ENCODE measurements at places on chromosomes 6 and 20.

DNA sequence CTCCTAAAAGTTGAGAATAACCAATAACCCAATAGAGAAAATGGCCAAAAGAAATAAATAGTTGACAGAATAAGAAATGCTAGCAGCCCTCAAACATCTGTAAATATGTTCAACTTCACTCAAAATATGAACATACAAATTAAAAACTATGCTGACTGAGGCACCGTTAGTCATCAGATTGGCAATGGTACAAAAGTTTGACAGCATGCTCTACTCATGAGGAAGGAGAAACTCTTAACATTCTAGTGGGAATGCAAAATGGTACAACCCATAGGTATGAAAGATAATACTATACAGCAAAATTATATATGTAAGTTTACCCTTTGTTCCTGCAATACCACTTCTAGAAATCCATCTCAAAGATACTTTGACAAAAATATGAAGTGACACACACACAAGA is 1.6 kb upstream of the ZSCAN12 start:
- DNase-seq = no peak

DNA sequence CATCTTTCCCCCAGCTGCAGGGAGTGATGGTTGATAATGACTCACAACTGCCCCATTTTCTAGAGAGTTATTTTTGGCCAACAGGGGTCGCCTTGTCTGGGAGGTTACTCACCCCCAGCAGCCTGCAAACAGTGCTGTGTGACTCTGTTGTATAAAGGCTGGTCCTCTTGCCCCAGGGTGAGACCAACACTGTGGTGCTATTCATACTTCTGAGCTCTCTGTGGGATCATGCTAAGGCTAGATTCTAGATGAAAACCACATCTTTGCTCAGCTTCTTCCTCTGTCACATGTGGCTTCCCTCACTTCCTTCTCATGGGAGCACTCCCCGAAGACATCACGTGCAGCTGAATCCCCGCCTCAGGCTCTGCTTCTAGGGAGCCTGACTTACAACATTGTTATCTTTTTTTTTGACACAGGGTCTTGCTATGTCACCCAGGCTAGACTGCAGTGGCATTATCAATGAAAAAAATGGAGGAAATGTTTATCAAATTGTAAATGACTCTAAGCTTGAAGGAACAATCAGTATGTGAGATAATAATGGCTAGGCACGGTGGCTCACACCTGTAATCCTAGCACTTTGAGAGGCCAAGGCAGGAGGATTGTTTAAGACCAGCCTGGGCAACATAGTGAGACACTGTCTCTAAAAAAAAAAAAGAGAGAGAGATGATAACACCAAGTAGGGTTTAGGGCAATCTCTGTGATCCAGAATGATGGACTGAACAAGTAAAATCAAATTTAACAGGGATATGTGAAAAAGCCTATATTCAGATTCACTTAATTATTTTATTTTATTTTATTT is 55.7 kb upstream of the SLC23A2 start:
- peak; percentile 45 for DNase-seq

- DNase-seq = no peak
Measured at GRCh38 chr6:104186831-104187230, 672.9 kb downstream of the HACE1 start.

GRCh38 chr6:118905851-118906250 is 11.9 kb downstream of the ASF1A start:
- DNase-seq = no peak

- DNase-seq = no peak
Measured at GRCh38 chr20:53382263-53382844, 211.3 kb downstream of the ZNF217 start.

DNA sequence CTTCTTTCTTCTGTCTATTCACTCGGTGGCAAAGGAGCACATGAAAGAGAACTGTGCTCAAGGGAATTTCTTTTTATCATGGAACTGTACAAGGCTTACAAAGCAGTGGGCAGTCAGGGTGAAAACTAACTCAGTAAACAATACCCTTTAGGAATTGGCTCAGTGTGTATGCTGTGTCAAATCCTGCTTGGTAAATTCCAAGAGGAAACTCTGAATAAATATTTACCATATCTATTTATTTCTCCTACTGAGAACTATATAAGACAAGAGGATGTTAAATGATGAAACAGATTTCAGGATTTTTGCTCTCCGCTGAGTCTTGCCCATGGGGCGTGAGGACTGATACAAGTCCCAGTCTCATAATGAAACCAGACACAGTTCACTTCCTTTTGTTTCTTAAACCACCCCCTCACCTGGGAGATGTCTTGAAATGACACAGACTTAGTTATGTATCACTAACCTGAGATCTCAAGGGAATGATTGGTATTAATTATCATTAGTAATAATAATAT is 188.8 kb downstream of the BACH2 start:
- no peak for DNase-seq

GRCh38 chr20:2519115-2519809 is 10.5 kb upstream of the ZNF343 start:
- no peak for DNase-seq

DNA sequence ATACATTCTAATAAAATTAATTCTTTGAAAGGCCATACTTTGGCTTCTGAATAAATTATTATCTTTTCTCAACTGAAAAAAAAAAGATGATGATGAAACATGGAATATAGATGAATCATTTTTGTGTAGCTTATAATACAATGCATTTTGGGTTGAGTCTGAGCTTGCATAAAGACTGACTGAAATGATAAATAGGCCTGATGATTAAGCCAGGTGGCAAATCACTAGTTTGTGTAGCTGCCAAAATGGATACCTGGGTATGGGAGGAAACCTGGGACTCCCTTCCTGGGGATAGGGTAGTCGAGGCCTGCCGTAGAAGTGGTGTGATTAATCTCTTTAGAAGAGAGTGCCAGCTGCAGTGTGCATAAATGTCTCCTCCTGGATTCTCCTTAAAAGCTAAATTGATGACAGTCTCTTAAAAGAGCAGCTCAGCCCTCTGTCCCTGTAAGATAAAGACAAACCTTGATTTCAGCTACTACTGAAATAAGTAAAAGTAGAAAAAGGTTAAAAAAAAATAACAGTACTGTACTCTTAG is 275.1 kb downstream of the GRIK2 start:
- DNase-seq = no peak

DNA sequence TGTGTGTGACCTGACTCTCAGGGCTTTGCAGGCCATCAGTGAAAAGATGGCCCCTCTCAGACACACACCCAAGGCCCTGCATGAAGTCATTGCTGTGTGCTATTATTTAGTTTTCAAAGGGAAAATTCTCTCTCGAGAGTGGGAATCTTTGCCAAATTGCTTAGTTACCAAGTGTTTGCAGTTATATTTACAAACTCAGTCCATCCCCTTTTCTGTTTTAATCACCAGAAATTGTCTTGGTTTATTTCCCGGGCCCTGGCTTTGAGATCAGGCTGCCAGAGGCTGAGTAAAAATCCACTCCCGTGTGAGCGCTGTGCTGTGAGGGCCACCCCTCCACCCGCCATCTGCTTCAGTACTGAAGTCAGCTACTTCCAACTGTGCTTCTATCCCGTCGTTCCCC is 163.1 kb downstream of the SOD2 start:
- DNase-seq = no peak

DNA sequence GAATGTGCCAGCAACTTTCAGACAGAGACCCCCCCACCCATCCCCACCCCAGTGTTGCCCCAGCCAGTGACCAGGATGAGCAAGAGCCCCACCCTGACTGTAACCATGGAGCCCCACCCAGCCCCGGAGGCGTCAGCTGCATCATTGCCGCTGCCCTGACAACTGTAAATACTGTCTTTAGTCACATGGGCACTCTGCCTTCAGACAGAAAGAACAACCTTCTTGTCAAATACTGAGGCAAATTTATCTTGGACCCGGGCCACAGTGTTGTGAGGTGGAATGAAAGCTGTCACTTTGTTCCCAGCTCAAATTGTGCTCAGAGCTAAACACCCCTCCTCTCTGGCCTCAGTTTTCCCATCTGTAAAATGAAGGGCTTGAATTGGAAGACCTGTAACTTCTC is 23.7 kb downstream of the MOCS3 start:
- DNase-seq = peak; percentile 58

DNA sequence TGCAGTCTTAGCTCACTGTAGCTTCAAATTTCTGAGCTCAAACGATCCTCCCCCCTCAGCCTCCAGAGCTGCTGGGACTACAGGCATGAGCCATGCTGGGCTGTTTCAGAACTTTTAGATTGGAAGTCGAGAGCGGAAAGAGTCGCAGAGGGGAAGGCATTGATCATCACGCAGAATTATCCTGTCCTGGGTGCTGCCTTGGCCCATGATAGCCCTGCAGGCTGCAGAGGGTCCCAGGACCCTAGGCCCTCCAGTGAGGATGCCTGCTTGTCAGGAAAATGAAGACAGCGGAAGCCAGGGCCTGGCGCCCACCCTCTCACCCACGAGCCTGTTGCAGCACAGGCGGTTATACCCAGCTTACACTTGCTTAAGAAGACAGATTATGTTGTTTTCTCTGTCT is 9.1 kb downstream of the TMEM181 start:
- no peak for DNase-seq

DNA sequence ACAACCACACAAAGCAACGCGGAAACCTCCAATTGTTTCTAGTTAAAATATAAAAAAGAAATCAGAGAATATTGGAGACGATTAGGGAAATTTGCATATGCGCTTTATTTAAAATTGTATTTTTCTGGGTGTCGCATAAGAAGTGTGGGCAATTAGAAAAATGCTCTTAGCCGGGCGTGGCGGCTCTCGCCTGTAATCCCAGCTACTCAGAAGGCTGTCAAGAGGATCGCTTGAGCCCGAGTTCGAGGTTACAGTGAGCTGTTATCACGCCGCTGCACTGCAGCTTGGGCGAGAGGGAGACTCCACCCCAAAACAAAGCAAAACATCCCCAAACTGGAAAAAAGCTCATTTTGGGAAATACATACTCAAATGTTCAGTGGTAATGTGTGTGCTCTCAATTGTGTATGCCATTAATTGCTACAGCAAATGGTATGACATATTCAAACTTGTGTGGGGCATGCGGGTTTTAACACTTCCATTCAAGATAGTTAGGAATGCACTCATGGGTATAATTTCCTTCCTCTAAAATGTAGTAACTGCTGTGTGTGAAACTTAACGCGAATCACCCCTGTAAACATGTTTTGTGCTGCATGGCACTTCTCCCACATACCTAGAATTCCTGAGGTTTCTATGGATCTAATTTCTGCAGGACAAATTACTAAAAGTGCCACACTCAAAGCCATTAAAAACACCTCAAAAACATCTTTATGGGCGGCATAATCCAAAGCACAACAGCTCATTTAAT is 54.7 kb upstream of the HFE start:
- no peak for DNase-seq

- DNase-seq = no peak
Measured at GRCh38 chr20:5261763-5262162, 55.0 kb downstream of the PROKR2 start.

- no peak for DNase-seq
Measured at GRCh38 chr6:154314084-154314483, 42.5 kb downstream of the IPCEF1 start.

DNA sequence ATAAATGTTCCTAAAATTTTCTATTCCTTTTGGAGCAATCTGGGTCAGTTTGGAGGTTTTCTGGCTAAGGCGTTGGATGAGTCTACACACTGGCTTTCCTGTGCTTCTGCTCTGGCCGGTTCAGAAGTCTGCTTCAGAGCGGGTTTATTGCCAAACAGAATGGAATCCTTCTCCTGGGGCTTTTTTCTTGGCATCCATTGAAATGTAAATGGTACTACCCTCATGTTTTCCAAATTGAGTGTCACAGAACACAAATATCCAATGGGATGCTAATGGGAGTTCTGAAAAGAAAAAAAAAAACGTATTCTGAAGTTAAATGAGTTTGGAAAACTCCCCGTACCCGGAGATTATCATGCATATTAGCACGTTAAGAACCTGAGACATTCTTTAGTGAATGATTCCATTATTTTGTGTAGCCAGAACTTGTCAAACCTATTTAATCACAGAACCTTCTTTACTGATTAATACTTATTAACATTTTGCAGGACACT is 930.3 kb downstream of the QKI start:
- DNase-seq = no peak

DNA sequence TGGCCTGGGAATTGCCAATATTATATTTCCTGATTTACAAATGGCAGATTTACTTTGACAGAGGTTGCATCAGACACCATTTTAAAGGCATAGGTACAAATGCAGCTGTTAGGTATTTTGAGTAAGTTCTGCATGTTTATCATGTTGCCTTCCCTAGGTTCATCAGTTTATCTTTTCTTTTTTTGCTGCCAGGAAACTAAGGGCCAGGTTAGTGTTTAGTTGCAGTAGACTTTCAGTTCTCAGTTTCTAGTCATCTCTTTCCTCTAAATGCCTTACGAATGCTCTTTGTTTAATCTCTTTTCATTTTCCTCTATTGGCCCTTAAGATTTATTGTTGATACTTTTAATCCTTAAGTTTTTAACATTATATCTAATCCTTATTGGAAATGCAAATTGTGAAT is 129.9 kb downstream of the SMAP1 start:
- DNase-seq = no peak

DNA sequence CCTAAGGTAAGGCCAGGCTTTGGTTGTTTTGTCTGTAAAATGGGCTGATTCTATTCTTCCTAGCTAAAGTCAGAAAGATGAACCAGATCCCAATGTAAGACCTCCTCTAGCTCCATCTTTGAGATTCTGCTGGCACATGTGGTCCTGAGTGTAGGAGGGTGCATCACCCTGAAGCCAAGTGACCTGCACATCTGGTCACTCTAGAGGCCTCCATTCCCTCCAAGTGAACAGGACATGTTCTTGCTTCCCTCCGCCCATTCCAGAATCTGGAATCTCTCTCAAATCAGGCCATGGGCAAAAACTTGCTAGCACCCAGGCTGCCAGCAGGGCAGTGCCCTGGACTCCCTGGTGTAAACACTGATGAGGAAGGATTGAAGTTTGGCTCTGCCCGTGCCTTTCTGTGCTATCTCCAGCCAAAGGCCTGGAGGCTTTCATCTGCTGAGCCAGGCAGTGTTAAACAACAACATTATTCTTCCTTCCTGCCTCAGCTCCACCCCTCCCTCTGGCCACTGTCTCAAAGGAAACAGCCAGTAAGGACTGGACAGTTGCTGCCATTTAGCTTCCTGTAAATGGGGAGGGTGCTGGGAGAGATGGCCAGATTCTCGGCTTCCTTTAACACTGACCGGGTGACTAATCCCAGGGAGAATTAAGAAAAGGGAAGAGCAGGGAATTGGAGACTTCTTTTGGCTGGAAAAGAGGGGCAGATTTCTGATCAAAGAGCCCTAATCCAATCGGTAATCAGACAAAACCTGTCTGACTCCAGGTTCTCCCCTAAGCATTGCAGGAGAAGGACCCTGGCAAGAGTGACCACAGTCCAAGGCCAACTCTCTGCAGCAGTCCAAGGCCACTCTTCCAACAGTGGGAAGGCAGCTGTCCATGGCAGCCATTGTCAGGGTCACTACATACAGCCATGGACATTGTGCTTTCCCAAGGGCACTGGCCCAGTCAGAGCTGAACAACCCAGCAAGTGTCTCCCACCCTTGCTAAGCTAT is 19.5 kb upstream of the ADGRF1 start:
- no peak for DNase-seq

Measured in HT-29 (cell line).